ENCODE measurements at places on chromosomes 1 and 21.

GRCh38 chr1:41999884-42000283 lies 81.2 kb upstream of the HIVEP3 start:
- DNase-seq: no peak

DNA sequence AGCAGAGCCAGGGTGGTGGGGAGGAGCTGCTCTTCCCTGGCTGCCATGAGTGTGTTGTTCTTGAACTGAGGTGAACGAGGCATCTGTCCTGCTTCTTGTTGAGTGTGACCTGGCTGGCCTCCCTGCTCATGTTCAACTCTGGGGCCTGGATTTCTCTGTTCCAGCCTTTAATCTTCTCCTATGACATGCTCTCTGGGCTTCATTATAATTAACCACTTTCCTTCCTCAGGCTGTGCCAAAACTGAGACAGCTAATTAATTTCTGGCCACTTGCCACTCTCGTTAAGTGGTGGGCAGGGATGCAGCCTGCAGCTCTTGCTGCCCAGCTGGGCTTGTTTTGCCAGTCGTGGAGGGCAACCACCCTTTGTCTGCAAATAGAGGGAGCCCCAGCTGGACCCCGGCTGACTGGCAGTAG lies 23.3 kb downstream of the OPRD1 start:
- no peak for DNase-seq

DNA sequence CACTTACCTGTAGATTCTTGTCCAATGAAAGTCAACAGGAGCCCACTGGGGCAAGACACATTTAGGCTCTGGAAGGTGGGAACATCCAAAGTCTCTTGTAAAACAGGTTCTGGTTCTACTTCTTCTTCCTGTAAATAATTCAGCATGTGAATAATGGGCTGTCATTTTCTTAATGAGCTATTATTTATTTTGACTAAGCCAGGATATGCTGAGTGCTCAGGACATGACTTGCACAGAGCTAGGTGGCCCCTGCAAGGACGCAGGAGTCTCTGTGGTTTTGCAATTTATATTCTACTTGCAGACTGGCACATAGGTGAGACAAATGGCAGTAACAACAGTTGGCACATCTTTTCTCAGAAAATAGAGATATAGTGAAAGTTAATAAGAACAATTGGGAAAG lies 98.7 kb downstream of the WDR3 start:
- DNase-seq: no peak

DNA sequence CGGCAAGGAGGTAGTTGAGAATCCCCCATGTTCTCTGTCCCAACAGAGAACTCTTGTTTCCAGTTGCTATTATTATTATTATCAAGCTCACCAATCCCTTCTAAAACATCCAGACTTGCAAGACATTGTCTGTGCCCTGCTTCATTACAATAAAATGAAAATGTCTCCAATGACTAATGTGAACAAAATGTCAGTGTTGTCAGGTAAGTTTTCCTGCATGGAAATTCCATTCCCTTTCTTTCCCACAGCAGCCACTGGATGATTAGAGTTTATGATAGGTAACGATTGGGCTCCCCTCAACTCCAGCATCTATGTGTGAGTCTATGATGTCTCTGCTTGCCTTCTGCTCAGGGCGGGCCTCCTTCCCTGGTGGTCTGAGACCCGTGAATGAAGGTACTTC lies 8.9 kb upstream of the DYRK1A start:
- no peak for DNase-seq

DNA sequence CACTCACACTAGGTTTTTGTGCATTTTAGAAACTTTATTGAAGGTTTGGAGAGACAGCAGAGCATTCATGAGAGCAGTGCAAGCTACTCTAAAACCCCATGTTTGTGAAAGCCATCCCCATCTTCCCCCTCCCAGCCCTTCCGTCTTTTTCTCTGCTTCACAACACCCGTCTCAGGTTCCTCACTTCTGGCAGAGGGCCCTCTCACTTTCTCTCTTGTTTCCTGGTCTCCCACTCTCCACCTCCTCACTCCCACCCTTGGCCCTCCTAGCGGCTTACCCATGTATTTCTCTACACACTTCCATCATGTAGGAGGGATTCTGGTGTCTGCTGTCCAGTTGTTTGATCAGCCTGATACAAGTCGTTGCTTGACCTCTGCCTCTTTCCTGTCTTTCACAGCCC lies 92.7 kb downstream of the LRRC8C start:
- no peak for DNase-seq

GRCh38 chr1:239676522-239677273 lies 290.3 kb downstream of the CHRM3 start:
- no peak for DNase-seq

GRCh38 chr1:93749487-93749886 lies 67.8 kb upstream of the BCAR3 start:
- DNase-seq: no peak

DNA sequence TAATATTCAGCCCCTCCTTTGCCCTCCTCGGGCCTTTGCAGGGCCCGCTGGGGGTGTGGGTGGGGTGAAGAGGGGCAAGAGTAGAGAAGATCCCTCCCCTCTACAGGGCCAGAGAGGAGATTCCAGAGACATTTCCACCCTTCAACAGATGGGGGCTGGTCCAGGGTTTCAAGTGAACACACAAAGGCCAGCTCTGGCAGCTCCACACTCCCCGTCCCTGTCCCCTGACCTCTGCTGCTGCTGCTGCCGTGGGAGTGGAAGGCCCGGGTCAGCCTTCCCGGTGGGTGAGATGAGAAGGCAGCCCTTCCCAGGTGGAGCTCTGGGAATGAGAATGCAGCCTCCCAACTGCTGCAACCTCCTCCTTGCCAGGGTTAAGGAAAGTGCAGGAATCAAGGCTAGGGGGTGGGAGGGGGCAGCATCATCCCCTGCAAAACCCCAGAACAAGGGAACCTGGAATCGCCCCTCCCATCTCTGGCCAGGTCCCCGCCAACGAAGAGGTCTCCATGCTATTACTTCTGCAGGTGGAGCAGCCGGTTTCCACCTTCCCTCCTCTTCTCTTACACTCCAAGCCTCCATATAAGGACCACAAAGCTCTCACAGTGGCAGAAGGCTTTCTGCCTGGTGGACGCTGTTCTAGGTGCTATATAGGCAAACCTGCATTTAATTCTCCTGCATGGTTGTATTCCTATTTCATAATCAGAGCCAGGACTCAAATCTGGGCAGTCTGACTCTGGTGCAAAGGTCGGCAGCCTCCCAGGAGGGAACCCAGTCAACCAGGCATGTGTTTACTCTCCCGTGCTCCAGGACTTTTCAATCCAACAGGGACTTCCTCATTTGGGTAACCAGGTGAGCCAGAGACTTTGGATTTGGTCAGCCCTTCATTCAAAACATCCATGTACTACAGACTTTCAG lies 22.9 kb upstream of the ARHGEF10L start:
- no peak for DNase-seq

DNA sequence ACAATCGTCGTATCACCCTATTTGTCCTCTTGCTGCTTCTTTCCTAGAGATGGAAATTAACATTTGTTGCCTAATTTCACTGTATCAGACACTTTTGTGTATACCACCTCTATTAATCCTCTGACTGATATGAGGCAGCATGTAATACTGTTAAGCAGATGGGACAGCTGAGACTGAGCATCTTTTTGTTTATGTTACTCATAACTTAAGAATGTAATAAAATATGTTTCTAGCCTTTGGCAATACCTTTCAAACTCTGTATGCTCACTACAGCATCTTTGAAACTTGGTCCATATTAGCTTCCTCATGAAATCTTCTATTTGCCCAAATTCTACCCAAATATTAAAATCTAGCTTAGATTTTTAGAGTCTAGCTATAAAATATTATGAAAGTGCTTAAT lies 2.3 kb downstream of the OR14K1 start:
- no peak for DNase-seq
